ENCODE measurements at places on chromosomes 7 and 10.
A peak's percentile ranks its signal among the peaks of the same experiment; 100 is the strongest.

- DNase-seq = no peak
Observed at GRCh38 chr7:129828078-129828762, 124.5 kb downstream of the UBE2H start.

GRCh38 chr7:3194501-3195141 is 106.4 kb upstream of the SDK1 start:
- DNase-seq = no peak

- no peak for DNase-seq
Observed at GRCh38 chr7:17406738-17407137, 108.3 kb downstream of the AHR start.

- no peak for DNase-seq
Observed at GRCh38 chr10:113436851-113437250, 116.0 kb upstream of the HABP2 start.

GRCh38 chr7:134457210-134457609 is 1.7 kb downstream of the AKR1B1 start:
- DNase-seq = no peak

GRCh38 chr7:104980841-104981671 is 32.9 kb upstream of the KMT2E start:
- DNase-seq = peak; percentile 40

GRCh38 chr10:34916314-34916713 is 101.2 kb upstream of the PARD3 start:
- DNase-seq = no peak

- DNase-seq = no peak
Observed at GRCh38 chr7:112708236-112708635, 82.0 kb downstream of the TMEM168 start.

All from SW 1271 (cell line).